ENCODE measurements at places on chromosomes 3 and 15. TPM values are rescaled to one million over a fixed set of nuclear protein-coding genes. Genes with fewer than 3 reads are reported as not detected.

DNA sequence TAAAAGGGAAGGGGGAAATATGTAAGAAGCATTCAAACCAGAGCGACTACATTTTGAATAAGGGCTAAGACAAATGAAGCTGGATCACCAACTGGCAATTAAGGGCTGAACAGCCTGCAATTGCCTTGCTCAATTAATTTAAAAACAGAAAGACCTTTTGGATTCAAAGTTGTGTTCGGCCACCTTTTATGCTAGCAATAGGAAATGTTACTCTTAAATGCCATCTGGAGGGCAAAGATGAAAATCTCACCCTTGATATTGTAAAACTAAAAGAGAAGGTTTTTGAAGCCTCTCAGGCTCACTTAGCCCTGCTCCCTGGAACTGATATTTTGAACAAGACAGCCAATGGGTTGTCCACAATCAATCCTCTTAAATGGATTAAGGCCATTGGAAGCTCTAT lies 44.2 kb downstream of the ACAD9 start:
- no peak for DNase-seq

DNA sequence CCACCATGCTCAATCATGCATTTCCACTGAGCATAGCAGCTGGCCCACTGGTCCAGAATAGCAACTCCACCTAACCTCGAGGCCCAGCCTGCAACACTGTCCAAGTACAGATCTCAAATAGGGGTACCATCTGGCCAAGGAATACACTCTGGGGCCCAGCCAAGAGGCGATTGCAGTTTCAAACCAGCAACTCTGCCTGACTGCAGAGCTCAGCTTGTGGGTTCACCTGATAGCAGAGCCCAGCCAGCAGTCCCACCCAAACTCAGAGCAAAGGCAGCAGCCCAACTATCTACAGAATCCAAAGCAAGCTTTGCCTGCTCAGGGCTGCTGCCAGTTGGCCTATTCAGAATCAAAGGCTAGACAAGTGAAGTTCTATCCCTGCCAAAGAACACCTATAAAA lies 30.5 kb downstream of the POLQ start:
- DNase-seq: no peak

DNA sequence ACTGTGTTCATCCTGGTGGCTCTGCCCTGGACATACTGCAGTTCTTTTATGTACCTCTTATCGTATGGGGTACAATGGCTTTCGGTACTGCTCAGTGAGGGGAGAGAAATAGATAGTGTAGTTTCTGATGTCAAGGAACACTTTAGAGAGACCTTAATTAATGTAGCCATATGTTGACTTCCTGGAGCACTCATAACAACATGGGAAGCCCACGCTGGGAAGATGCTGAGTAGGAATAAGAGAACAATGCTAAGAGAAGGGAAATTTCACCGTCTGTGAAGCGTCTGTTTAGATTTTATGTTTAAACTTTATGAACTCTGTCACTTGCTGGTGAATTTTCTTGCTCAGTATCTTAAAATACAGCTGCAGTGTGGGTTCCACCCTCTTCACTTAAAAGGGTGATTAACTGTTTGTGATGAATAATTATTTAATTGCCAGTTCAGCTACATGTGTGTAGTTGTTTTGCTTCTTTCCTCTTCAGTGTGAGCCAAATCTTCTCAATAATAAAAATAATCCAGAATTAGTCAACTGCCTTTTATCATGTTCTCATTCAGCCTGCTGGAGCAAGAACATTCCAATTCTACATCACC lies 373.1 kb upstream of the TPRG1 start:
- DNase-seq: no peak

DNA sequence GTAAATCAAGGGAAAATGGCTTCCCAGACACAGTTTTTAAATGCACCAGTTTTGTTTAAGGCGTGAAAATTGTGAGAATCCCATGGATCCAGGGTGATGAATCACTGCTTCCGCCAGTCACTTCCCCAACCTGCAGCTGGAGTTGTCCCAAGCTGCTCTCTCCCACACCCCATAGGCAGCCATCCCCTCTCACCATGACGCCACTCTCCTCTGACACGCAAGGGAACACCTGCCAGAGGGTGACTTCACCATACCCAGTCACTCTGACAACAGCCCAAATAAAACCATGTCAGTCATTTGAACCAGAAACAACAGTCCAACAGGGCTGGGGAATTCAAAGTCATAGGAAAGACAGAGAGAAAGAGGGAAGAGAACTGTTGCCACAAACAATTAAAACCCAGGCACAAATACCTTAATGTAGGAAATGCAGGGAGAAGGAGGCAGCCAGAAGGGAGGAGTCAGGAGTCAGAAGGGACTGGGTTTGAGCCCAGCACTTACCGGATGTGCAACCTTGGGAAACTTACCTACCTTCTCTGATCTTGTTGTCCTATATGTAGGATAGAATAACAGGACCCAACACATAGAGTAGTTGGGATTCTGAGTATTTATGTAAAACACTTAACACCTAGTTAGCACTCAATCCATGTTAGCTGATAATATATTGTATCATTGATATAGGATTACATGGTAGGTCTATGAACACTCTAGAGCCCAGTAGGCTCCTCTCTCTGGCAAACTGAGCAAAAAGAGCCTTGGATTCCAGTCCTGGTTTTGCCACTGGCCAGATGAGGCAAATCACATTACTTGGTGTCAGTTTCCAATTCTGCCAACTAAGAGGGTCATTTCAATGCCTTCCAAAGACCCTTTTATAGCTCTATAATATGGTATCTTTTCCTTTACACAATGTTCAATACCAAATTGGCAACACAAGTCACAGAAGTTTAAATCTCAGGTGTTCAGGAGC lies 326.3 kb upstream of the ICE2 start:
- DNase-seq: no peak

GRCh38 chr3:34155666-34156065 lies 357.2 kb downstream of the PDCD6IP start:
- no peak for DNase-seq

GRCh38 chr3:106035619-106036018 lies 166.8 kb upstream of the CBLB start:
- no peak for DNase-seq

- no peak for DNase-seq
Observed at GRCh38 chr3:7367968-7368367, 507.1 kb downstream of the GRM7 start.

- DNase-seq: no peak
Observed at GRCh38 chr3:191296041-191296541, 33.1 kb upstream of the CCDC50 start.

DNA sequence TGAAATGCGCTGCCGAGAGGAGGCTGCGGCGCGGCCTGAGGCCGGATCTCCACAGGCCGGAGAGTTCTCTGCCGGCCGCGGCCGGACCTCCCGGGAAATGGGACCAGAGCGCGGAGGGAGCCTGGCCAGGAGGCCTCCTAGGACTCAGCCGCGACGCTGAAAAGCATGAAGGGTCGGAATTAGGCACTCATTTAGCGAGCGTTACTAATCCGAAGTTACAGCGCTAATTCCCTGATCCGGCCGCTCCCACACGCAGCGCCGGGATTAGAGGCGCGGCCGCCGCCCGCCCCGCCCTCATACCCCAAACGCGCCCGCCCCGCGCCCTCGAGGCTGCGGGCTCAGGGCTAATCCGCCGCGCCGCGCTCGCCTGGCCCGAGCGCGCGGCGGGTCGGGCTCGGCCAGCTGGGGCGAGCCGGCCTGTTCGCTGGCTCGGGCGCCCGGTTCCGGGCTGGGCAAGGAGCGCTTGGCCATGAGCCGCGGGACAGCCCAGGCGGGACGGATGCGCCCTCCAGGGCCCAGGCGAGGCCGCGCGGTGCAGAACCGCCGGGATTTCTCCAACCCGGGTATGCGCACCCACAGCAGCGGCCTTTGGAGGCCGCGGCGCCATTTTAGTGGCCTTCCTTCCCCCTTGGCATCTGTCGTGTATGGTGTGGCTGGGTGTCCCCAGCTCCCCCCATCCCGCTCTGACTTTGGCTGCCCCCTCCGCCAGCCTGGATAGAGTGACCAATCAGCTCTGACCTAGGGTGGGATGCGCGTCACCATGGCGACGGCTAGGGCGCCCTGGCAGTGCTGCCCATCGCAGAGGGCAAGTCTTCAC lies 36.8 kb upstream of the POLG start:
- no peak for DNase-seq

DNA sequence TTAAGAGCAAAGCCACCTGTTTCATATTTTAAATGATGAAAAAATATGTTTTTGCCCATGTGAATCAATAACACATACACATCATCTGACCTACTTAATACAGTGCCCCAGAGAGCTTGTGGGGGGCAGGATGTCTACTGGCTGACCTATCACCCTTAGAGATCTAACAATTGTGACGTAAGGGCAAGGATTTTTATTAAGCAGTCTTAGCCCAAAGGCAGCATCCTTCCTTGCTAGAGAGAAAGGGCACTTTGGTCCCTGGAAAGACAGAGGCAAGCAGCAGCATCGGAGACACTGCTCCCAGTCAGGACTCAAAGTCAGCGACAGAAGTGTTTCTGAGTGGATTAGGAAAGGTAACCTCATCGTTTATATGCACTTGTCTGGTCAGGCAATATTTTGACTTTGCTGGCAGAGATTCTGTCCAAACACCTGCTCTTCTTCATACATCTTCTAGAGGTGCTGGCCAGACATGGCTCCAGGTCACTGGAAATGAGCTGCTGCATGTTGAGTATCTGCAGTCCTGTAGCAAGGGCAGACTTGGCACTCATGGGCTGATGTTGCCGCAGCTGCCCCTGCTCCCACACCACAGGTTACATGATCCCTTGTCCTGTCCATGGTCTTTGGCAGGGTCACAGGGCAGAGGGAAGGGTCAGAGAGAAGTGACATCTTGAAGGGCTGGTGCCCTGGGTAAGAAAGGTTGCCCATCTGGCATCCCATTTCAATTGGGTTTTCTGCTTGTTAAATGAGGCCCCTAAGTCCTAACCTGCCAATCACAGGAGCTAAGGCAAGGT lies 1.8 kb downstream of the CXCR6 start:
- DNase-seq: no peak

DNA sequence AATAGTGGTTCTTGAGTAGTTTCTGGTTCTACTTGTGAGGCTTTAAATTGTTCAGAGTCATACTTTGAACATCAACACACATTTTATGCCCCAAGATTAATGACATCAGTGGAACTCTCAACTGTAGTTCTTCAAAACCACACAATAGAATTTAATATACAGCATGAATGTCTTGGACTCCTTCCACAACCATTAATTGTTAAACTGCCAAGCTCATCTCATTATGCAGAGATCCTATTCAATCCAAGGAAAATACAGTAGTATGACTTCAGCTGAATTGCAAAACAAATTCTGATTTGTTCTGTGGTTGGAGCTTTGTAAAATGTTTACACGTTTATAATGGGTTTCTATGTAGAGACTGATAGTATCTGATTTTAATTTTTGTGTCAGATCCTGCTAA lies 199.2 kb upstream of the SLC2A2 start:
- peak; percentile 66 for DNase-seq

DNA sequence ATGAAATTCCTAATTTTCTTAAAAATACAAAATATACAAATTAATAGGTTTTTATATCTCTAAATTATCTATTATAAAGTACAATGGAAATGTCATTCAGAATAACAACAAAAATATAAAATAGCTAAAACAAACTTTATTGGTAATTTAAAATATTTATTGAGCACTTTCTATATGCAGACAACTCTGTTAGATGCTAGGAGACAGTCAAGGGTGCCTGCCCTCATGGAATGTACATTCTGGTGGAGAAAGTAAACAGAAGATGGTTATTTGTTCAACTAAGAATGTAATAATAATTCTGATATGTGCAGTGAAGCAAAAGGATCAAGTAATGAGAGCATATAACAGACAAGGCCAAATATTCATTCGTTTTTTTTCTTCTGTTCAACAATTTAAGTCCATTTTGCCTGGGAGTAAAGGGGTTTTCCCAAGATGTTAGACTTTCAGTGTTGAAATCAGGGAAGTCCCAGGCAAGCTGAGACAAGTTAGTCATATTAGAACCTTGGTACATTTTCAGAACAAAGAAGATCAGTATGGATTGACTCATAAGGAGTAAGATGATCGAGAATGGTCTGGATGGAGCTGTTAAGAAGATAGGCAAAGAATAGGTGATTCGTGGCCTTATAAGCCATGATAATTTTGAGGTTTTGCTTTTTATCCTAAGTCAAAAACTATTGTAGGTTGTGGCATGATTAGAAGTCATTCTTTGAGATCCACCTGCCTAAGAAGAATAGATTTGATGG lies 150.2 kb upstream of the MLF1 start:
- DNase-seq: no peak

Gene PCOLCE2
- total RNA-seq: not detected

- DNase-seq: no peak
Observed at GRCh38 chr3:17431484-17432045, 310.9 kb downstream of the TBC1D5 start.

GRCh38 chr3:18499301-18499700 lies 74.2 kb upstream of the SATB1 start:
- DNase-seq: no peak

GRCh38 chr3:141421639-141422319 lies 53.5 kb downstream of the ZBTB38 start:
- DNase-seq: peak; percentile 60

GRCh38 chr3:170563712-170564423 lies 22.0 kb downstream of the SLC7A14 start:
- DNase-seq: peak; percentile 26

- no peak for DNase-seq
Observed at GRCh38 chr15:98798375-98798893, 150.1 kb downstream of the IGF1R start.

GRCh38 chr3:115806501-115806900 lies 183.2 kb downstream of the GAP43 start:
- no peak for DNase-seq

DNA sequence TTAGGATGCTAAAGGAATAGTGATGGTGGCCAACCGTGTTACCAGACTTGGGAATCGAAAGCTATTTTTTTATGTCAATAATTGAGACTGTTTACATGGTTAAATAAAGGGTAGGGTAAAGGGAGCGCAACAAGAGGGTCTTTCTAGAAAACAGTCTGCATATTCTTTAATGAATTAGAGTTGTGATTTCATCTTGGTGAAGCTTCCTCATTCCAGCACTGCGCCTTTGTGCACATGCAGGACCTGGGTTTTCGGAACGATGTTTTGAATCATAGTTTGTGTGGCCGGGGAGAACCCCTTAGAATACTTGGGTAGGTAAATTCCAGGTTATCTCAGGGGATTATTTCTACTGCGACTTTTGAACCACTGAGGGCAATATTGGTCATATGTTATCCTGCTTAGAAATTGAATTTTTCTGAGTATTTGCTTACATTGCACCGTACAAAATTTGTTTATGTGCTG lies 1.3 kb downstream of the PIK3CA start:
- no peak for DNase-seq

Gene CDHR4
- not detected for total RNA-seq

- no peak for DNase-seq
Observed at GRCh38 chr3:169394316-169394715, 269.2 kb downstream of the MECOM start.
